ENCODE measurements at places on chromosomes 13 and 19. TPM values are rescaled to one million over a fixed set of nuclear protein-coding genes. Genes with fewer than 3 reads are reported as not detected.

- DNase-seq = no peak
Observed at GRCh38 chr19:50640368-50640767, 687 bp upstream of the SYT3 start.

- no peak for DNase-seq
Observed at GRCh38 chr13:51158365-51158764, 47.3 kb upstream of the C13orf42 start.

DNA sequence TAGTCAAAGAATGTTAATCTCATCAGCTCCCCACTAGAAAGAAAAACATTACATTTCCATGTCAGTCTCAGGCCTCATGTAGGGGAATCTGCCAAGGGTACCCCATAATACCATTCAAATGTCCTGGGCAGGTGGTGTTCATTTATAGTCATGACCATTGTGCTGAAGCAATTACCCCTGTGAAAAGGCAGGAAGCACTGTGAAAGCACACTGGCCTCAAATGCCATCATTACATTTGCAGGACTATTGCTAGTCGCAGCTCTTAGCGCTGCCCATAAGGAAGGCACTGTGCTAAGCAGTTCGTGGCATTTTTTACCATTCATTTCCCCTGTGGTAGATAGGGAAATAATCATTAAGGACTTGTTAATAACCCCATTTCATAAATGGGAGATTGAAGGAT lies 109.0 kb downstream of the LHFPL6 start:
- DNase-seq = no peak

- DNase-seq = peak; percentile 91
Observed at GRCh38 chr13:29573190-29573589, 22.3 kb downstream of the SLC7A1 start.

GRCh38 chr13:31920727-31921100 lies 110.9 kb upstream of the FRY start:
- no peak for DNase-seq

- no peak for DNase-seq
Observed at GRCh38 chr19:406971-407510, 1.9 kb downstream of the C2CD4C start.

GRCh38 chr19:28687296-28687695 lies 525.7 kb downstream of the UQCRFS1 start:
- DNase-seq = no peak

- no peak for DNase-seq
Observed at GRCh38 chr13:25306671-25307464, 5.4 kb downstream of the NUP58 start.

DNA sequence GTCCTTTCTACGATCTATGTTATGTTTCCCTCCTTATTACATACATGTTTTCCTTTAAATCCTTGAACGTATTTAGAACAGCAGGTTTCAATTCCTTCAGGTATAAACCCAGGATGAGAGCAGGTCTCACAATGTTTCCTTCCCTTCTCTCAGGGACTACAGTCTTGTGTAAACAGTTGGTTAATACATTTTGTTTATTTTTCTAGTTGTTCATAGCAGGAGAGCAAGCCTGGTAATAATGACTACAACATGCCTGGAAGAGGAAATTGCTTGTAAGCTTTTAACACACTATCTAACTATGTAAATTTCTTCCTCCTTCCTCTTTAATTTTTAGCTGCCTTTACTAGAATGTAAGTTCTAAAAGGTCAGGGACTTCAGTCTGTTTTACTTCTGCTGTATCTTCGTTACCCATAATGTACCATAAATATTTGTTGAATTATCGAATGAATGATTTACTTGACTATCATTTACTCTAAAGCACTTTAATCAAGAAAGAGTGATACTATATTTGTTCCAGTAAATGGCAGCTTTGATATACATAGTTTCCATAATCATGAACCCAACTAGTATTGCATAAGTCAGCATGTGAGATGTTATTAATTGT lies 28.9 kb upstream of the TNFRSF19 start:
- DNase-seq = no peak

DNA sequence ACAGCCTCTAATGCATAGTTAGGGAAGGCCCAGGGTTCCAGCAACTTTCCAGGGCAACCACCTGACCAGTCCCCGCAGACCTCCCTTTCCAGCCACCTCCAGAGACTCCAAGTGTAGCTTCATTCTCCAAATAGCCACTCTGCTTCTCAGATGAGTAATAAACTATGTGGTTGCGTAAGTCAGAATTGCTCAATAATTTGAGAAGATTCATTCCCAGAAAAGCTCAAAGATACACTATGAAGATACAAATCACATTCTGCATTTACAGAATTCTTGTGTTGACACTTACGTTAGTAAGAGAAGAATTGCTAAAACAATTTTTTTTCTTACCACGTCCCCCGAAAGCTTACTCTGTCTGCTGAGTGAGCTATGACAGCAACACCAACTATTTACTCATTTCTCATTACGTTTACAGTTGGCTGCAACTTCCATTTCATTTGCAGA lies 8.2 kb upstream of the LATS2 start:
- DNase-seq = no peak

DNA sequence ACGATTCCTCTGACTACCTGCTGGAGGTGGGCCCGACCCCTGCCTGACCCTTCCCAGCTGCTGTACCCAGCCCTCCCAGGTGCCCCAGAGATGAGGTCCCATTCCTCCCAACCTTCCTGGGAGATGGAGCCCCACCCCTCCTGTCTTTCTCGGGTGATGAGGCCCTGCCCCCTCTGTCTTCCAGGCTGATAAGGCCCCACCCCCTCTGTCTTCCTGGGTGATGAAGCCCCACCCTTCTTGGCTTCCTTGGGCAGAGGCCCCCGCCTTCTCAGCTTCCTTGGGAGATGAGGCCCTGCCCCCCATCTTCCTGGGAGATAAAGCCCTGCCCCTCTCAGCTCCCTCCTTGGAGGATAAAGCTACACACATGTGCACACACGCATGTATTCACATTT lies 47.9 kb downstream of the CERS4 start:
- no peak for DNase-seq

DNA sequence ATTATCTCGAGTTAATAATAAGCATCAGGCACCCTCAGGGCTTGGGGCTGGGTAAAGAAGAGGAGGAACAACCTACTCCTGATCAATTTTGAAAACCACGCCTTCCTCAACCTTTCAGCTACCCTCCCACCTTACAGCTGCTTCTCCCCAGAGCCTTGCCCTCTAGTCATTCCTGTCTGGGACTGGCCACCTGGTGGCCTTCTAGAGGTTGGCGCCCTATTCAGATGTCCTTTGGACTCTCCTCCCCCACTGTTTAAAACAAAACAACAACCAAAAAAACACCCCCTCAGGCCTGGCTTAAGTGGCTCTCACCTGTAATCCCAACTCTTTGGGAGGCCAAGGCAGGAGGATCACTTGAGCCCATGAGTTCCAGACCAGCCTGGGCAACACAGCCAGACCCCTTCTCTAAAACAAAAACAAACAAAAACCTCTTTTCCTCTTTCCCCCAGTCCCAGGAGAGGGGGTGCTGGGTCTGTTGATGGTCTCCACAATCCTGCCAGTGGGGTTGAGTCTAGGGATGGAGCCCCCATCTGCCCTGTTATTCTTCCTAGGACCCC lies 62.3 kb downstream of the CCDC70 start:
- DNase-seq = no peak

DNA sequence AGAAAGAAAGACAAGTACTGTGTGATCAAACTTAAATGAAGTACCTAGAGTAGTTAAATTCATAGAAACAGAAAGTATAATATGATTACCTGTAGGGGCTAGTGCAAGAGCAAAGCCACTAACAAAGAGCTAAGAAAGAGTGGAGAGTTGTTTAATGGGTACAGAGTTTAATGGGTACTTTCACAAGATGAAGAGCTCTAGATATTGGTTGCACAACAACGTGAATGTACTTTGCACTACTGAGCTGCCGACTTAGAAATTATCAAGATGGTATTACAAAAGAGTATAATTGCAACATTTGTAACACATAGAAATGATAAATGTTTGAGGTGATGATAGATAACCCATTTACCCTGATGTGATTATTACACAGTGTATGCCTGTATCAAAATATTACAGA lies 140.3 kb upstream of the GPC6 start:
- DNase-seq = no peak

Gene PRTN3
- not detected for total RNA-seq

Gene SERPINE3
- not detected for total RNA-seq

Gene FCHO1
- total RNA-seq = 3.1 TPM

Data from left colon (tissue), 2 donors.